Activated CD4-positive, alpha-beta T cell treated with anti-CD3 and anti-CD28 coated beads, Interleukin-2, amount 10 ng/mL, durations not matched to agents 7 days and 5 days (primary cell): ENCODE measurements at places on chromosomes 2 and 18. TPM values are rescaled to one million over a fixed set of nuclear protein-coding genes. Genes with fewer than 3 reads are reported as not detected.

DNA sequence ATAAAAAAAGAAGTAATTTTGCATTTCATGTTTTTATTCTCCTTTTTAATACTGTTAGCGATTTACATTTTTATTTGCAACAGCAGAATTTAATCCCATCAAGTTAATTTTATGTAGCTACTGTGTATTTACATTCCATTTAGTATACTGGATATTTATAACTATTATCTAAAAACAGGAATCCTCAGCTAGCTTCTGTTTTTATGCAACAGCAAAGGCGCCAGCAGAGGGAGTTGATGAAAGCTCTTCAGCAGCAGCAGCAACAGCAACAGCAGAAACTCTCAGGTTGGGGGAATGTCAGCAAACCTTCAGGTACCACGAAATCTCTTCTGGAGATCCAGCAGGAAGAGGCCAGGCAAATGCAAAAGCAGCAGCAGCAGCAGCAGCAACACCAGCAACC, 26.2 kb upstream of the SNORC start:
- peaks cover 55% of the 10 kb centered on the region for H3K36me3 ChIP-seq
- no peak for DNase-seq
- H3K4me1 ChIP-seq: peaks cover 25% of the 10 kb centered on the region
- no peak overlapping the region for H3K4me3 ChIP-seq
- no peaks in the 10 kb centered on the region for H3K27me3 ChIP-seq
- H3K27ac ChIP-seq: no peak overlapping the region

The ASAP2 gene
- 0.25 TPM for total RNA-seq

The GDF7 gene
- total RNA-seq: not detected

- no peak overlapping the region for H3K4me3 ChIP-seq
- H3K27me3 ChIP-seq: peaks cover 24% of the 10 kb centered on the region
- H3K36me3 ChIP-seq: no peaks in the 10 kb centered on the region
- H3K27ac ChIP-seq: no peak overlapping the region
Measured at GRCh38 chr2:235504441-235505180, 10.8 kb downstream of the AGAP1 start.

The PTPRN gene
- not detected for total RNA-seq

The REG1B gene
- not detected for total RNA-seq

DNA sequence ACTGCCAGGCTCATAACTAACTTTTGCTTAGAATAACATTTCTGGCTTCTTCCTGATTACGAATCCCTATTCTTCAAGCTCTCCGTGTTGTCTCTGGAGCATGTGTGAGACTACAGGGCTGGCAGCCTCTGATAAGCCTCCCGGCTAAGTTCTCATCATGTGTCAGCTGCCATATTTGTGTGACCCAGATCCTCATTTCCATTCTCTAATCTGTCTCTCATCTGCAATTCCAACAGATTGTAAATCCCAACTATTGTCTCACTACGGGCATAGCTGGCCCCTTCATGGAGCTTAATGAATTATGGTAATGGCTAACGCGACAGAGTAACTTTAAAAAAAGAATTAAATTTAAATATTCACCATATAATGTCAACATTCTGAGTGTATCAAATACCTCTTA, 165.4 kb downstream of the CMPK2 start:
- no peaks in the 10 kb centered on the region for H3K4me1 ChIP-seq
- no peaks in the 10 kb centered on the region for H3K36me3 ChIP-seq
- no peak overlapping the region for H3K27ac ChIP-seq
- H3K27me3 ChIP-seq: peaks cover 3% of the 10 kb centered on the region
- no peak for DNase-seq

The STEAP3 gene
- total RNA-seq: 0.06 TPM

The FBXO41 gene
- total RNA-seq: 20.2 TPM
